ENCODE measurements at places on chromosomes 7 and 10.

- DNase-seq: no peak
These were observed 3.1 kb downstream of the PAX2 start for GRCh38 chr10:100748231-100749058.

- no peak for DNase-seq
These were observed 172.6 kb upstream of the CACNA2D1 start for GRCh38 chr7:82616059-82616728.

GRCh38 chr10:106555599-106555998 lies 608.9 kb downstream of the SORCS1 start:
- DNase-seq: no peak

DNA sequence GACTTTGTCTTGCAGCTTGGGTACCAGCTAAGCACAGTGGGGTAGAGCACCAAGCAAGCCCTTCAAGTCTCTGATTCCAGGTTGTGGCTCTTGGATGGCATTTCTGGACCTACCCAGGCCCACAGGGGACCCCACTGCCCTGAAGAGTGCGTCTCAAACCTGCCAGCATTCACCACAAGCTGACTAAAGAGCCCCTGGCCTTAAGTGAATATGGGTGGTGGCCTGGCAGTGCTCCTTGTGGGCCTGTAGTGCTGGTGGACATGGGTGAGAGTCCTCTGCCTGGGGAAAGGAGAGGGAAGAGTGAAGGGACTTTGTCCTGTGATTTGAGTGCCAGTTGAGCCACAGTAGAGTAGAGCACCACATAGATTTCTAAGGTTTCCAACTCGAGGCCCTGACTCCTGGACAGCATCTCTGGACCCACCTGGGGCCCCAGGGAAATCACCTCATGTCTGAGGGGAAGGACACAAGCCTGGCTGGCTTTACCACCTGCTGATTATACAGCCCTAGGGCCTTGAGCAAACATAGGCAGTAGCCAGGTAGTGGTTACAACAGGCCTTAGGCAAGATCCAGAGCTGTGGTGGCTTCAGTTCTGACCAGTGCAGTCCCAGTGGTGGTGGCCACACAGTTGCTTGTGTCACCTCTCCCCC lies 23.7 kb downstream of the GSDME start:
- no peak for DNase-seq

DNA sequence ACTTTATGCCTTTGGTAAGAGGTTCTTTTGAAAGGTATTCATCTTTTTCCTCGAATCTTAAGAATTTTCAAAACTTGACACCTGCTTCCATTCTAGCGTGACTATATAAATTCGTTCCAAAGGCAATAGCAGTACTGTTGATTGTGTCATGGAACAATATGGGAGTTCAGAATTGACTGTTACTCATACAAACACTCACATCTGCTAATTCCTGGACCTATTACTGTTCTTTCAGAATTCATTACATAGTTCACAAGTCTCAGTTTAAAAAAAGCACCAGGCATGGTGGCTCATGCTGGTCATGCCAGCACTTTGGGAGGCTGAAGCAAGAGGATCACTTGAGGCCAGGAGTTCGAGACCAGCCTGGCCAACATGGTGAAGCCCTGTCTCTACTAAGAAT lies 80.9 kb downstream of the CACNB2 start:
- DNase-seq: no peak

- DNase-seq: no peak
These were observed 452.4 kb upstream of the AKR1E2 start for GRCh38 chr10:4373612-4374011.

DNA sequence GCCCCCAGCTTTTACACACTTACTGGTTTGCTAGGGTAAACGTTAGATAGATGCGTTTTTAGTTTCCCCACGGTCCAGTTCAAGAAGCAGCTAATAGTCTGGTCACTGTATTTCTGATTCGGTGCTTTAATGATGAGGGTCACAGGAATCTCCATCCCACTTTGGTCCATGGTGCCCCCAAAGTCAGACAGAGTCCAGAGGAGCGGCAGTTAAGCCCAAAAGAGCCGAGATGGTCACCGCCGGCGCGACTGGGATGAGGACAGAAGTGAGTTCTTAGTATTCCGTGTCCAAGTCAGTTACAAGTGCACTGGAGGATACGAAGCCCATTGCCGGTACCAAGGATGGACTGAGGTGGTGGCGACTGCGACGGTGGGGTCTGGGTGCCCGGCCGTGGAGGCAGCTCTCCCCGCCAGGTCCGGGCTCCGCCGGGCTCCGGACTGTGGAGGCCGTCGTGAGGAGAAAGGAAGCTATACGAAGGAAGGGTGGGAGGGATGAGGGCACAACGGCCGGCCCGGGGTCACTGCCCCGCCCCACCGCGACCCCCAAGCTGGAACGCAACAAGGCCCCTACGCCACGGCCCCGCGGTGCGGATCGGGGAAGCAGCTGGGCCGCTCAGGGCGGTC lies 663 bp downstream of the HERPUD2 start:
- DNase-seq: no peak

GRCh38 chr7:16730937-16731336 lies 22.6 kb upstream of the TSPAN13 start:
- DNase-seq: no peak

DNA sequence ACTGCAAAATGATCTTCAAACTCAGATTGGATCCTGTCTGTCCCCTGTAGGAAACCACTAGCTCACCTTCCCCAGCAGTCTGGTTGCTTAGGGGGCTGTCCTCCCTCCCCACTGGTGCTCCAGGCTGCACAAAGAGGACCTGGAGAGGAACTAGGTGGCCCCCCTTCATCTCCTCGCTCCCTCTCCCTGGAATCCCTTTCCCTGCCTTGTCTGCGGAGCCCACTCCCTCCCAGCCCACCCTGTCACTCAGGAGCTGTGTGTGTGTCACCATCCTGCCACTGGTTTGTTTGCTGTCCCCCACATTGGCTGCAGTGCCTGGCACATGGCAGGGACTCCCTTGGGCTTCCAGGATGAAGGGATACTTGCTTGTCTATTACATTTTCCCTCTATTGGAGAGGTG lies 35.5 kb upstream of the ZMIZ2 start:
- no peak for DNase-seq

DNA sequence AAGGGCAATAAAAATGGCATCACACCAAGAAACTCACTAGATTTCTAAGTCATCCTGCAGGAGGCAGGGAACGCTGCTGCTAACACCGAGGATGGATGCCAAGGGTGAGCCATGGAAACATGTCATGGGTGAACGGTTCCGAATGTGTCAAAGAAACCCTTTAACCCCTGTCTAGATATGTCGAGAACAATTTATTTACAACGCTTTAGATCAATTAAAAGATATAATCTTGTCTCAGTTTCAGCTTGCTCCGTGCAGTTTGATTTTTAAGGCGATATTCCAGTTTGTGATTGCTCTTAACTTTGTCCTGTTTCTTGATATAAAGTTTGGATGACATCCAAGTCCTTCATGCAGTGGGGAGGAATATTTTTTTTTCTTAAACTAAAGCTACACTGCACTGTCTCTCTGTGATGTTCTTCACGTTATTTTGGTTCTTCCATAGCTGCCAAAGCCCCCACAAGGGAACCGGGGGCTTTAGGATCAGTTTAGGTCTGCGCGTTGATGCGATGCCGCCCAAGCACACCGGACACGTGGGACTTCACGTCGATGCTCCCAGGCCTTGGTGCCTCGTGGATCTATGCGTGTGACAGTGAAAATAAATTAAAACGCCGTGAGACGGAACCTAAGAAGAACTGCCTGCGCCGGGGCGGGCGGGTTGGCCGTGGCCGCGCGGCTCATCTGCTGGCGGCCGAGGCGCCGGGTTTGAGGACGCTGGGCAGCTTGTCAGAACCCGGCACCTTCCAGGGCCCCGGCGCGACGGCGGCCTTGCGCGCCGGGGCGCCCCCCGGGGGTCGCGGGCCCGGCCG lies 220.3 kb downstream of the PHTF2 start:
- no peak for DNase-seq

- DNase-seq: no peak
These were observed 224.9 kb upstream of the NFE2L3 start for GRCh38 chr7:25926891-25927625.

- DNase-seq: no peak
These were observed 107.3 kb downstream of the NRCAM start for GRCh38 chr7:108348913-108349312.

- DNase-seq: no peak
These were observed 21.5 kb upstream of the NPVF start for GRCh38 chr7:25249772-25250171.

DNA sequence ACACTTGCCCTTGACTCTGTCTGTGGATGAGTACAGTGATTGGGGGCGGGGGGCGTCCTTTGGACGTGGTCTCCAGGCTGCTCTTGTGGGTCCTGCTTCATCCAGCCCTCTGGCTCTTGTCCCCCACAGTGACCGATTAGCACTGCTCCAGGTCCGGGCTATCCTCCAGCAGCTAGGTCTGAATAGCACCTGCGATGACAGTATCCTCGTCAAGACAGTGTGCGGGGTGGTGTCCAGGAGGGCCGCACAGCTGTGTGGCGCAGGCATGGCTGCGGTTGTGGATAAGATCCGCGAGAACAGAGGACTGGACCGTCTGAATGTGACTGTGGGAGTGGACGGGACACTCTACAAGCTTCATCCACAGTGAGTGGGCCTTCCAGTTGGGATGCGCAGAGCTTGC lies 18.3 kb downstream of the TACR2 start:
- DNase-seq: no peak

DNA sequence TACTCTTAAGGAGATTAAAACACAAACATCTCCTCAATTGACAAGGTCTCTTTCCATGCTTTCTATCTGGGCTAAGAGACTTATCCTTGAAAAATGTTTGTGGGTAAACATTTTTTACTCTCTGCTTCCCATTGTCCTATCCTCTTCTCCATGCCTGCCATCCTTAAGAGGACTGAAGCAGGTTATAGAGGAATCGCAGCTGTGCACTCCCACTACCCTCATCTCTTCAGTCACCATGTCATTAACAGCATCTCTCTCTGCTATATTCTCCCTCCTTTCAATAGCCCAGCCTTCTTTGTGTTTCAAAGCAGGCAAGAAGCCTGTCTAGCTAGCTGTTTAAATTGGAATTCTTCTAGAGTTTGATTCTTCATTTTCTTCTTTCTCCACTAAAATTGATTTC lies 22.6 kb downstream of the COL1A2 start:
- DNase-seq: no peak

- no peak for DNase-seq
These were observed 365.8 kb downstream of the FGFR2 start for GRCh38 chr10:121232494-121232893.

- DNase-seq: no peak
These were observed 56.6 kb downstream of the THSD7A start for GRCh38 chr7:11775401-11775800.

DNA sequence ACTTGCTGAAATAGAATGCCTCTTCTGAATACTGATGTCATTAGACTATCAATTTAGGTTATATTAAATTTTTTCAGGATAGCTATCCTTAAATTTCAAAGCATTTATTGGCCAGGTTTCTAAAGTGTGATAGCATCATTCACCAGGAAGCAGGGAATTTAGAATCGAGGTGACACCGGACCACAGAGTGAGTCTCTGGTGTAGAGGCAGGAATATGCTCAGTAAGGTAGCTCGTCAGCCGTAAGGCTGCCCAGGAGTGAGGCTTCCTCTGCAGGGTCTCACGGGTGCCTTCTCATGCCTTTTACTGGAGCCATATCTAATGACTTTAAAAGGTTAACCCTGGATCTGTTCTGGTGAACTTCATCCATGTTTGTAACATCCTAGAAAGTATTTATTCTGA lies 170.8 kb upstream of the KLF14 start:
- no peak for DNase-seq

DNA sequence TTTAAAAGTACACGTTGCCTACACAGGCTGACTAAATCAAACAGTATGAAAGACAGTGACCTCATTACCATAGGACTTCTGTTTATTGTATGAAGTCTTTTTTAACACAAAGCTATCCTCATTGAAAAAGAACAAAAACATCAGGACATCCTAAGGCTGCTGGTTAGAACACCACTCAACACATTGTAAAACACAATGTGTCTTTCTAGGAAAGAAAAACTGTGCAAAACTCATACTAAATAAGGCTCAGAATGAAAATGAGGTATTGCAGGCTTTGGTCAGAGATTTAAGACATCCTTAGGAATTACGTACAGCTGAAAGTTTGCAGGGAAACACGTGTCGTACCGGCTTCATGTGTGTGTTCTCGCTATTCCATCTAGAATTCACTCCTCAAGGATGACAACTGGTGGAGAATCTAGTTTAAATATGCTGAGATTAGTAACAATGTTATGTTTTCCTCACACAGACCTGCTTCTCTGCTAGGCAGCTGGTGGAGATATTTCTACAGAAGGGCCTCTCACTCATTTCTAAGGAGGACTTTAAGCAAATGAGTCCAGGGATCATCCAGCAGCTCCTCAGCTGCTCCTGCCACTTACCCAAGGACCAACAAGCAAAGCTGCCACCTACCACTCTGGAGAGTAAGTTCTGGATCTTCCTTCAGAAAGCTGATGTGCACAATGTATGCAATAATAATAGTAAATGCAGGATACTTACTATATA lies 29.3 kb downstream of the SLC39A12 start:
- DNase-seq: no peak

GRCh38 chr7:77699056-77699455 lies 2.8 kb downstream of the RSBN1L start:
- peak; percentile 11 for DNase-seq

DNA sequence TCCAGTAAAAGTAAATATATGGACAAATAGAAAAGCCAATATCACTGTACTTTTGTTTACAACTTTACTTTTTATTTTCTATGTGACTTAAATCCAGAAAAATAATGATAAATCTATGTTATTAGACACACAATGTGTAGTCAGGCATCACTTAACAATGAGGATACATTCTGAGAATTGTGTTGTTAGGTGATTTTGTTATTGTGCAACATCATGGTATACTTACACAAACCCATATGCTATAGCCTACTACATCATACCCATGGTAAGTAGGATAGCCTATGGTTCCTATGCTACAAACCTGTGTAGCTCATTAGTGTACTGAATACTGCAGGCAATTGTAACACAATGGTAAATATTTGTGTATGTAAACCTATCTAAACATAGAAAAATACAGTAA lies 781.7 kb upstream of the GHITM start:
- no peak for DNase-seq

GRCh38 chr10:48926255-48926654 lies 13.4 kb downstream of the LRRC18 start:
- no peak for DNase-seq

DNA sequence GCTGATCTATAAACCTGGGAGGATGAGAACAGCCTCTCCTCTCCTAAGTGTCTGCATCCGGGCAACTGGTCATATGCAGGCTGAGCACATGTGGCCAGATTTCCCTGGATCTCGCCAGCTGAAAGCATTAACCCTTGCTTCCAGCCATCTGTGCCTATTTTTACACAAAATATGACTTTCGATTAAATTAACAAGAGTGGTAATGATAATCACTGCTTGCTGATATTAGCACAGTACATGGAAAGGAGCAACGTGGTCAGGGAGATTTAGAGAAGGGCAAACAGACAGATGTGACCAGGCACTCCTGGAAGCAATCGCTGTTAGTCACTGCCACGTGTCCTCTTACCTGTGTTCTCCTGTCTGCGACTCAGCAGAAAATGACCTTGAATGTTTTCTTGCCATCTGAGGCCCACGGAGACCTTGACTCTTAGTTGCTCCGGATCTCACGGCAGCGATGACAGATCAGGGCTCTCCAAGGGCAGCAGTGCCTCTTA lies 59.5 kb upstream of the NPTX2 start:
- no peak for DNase-seq

GRCh38 chr10:102505462-102506115 lies 1.8 kb downstream of the SUFU start:
- DNase-seq: no peak
